ENCODE measurements at places on chromosomes 1 and 21.
A peak's percentile ranks its signal among the peaks of the same experiment; 100 is the strongest.

- DNase-seq: peak; percentile 54
Measured at GRCh38 chr1:22053017-22053860, 730 bp downstream of the CDC42 start.

- DNase-seq: no peak
Measured at GRCh38 chr21:22076471-22076870, 1078.3 kb downstream of the NCAM2 start.

DNA sequence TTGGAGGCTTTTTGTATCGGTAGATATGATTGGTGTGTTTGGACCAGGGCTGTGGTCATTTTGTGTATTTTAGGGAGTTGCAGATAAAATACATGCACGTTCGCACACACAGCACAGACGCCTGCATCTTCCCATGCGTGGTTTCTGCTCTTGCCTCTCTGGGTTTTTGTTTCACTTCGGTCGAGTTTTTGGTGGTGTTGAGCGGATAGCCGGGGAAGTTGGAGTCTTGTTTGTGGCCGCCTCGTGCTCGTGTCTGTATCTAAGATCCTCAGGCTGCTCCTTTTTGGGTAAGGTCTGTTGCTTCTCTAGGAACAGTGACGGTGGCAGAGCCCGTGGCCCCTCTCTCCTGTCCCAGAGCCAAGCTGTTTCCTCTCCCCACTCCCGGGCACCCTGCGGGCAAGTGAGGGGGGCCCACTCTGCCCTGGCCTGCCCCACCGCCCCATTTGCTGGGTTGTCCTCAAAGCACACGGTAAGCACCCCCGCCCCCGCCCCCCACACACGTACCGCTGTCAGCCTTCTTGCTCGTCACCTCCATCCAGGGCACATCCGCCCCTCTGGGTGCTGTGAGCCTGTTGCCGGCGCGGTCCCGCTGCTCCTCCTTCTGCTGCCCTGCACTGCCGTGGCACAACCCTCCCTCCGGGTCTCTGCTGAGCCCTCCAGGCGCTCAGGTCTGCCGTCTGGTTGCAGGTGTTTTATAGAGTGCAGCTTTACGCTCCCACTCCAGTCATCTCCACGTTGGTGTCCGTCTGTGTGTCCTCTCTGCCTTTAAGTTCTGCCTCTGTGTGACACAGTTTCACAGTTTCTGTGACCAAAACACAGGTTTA lies 51.9 kb downstream of the AGPAT3 start:
- no peak for DNase-seq

GRCh38 chr1:181079382-181079781 lies 9.1 kb upstream of the IER5 start:
- no peak for DNase-seq

DNA sequence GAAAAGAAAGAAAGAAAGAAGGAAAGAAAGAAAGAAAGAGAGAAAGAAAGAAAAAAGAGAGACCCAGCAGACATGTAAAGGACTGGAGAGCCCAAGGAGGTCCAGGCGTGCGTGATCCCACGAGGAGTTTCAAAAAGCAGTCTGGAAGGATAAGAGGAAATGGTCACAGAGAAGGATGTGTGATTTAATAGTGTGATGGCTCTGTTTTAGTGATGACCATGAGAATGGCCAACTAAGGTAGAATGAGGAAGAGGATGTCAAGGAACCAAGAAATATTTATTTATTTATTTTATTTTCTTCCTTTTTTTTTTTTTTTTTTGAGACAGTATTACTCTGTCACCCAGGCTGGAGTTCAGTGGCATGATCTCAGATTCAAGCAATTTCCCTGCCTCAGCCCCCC lies 25.5 kb downstream of the PTGS2 start:
- no peak for DNase-seq

GRCh38 chr1:46453449-46453848 lies 36.2 kb upstream of the DMBX1 start:
- DNase-seq: no peak

DNA sequence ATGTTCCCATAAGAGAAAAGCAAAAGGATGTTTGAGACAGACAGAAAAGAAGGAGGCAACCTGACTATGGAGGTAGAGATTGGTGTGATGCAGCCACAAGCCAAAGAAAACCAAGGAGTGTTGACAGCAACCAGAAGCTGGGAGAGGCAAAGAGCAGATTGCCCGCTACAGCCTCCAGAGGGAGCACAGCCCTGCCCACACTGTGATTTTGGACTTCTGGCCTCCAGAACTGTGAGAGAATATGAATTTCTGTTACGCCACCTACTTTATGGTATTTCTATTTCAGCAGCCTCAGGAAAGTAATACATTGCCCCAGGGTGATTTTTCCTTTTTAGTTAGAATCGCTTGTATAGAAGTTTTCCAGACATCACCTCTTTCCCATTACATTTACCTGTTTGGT lies 28.4 kb downstream of the SLAMF6 start:
- DNase-seq: no peak

GRCh38 chr21:46071082-46071481 lies 26.8 kb upstream of the COL6A2 start:
- DNase-seq: no peak

All from NCI-H510A treated with DMSO at 0.1 percent for 48 hours (cell line).